ENCODE measurements at places on chromosomes 12 and 14.

DNA sequence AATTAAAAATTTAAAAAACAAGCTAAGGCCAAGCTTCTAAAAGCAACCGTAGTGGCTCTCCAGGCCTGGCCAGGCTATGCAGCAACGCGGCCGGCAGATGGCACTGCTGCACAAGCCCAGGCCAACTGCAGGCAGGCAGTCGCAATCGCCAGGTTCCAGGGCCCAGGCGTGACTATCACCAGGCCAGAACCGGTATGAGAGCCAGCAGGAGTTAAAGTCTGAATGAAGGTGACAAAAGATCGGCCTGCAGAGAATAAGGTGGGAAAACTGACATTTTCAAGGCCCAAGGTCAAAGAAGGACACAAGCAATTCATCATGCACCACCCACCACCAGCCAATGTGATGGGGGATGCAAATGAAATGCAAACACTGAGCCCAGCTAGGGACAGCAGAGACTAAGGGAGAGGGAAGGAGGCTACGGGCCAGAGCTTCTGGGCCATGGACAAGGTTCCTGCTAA, 43.6 kb upstream of the ANO2 start:
- DNase-seq, result peak; percentile 80

DNA sequence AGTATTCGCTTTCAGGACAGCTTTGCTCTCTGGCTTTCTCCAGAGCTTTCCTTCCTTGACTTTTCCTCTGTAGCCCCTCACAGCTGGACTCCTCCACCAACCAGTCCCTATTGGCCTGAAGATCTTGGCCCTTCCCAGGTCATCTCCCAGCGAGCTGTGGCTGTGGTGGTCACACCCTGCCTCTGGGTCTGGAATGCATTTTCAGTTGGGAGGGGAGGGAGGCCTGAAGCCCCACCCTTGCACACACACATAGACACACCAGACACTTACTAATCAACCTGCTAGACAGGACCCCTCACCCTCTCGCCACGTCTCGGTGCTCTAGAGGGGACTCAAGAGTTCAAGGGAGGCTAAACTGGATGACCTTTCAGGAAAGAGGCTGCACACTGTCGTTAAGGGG, 13.9 kb downstream of the JDP2 start:
- DNase-seq, result no peak

DNA sequence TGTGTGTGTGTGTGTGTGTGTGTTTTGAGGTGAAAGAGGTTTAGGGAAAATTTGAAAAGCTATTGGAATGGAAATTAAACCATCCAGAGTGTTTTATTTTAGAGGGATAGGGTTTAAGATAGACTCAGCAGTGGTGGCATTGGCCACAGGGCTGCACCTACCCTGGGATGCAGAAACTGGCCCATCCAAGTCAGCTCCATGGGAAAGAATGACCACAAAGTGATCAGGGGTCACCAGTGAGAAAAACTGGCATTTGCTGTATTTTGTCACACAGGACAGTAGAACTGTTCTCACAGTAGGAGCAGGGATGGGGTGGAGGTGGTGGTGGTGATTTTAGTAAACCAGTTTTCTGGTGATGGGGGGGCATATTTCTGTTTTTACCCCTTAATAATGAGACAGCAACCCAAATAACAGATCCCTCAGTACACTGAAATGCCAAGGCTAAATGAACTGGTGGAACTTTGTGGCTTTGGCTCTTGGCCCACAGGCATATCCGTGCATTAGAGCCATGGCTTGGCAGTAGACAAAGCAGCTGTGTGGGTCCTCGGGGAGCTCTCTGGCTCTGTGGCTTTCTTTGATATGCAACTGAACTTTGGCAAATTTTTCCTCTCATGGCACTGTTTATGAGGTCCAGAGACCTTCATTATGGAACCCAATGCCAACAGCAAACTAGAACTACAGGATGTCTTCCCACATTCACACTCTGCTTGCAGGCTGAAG, 348.3 kb downstream of the ZFP36L1 start:
- DNase-seq, result peak; percentile 46

- no peak for DNase-seq
Measured at GRCh38 chr14:33375786-33376185, 437.1 kb downstream of the NPAS3 start.

DNA sequence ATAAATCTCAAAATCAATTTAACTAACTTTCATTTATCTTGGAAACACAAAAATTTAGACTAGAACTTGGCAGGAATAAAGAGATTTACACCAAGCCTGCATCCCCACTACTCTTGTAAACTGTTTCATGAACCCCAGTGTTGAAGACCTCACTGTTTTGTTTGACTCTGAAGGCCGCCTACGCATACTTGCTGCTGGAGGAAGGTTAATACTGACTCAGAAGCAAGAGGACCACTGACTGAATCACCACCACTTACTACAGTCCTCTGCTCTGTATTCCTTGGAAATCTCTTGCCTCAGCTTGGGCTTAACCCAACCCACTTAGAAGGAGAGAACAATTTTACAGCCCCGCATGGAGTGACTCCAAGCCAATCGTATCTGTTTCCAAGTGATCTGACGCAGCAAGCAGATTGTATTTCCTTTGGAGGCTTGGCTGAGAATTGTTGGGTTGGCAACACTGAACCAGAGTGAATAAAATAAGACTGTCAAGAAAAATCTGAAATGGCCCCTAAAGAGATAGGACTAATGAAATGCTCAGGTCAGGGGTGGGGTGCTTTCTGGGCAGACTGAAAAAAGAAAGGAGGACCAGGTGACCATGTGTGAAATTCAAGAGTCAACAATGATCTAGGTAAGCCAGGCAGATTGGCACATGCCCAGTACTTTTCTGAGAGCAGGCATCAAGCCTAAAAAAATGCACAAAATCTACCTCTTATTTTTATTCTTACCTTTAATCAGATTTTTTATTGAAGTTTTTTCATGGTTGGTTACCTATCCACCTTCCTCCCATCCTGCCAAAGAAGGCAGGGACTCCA, 248.6 kb downstream of the ZFP36L1 start:
- DNase-seq, result peak; percentile 76

DNA sequence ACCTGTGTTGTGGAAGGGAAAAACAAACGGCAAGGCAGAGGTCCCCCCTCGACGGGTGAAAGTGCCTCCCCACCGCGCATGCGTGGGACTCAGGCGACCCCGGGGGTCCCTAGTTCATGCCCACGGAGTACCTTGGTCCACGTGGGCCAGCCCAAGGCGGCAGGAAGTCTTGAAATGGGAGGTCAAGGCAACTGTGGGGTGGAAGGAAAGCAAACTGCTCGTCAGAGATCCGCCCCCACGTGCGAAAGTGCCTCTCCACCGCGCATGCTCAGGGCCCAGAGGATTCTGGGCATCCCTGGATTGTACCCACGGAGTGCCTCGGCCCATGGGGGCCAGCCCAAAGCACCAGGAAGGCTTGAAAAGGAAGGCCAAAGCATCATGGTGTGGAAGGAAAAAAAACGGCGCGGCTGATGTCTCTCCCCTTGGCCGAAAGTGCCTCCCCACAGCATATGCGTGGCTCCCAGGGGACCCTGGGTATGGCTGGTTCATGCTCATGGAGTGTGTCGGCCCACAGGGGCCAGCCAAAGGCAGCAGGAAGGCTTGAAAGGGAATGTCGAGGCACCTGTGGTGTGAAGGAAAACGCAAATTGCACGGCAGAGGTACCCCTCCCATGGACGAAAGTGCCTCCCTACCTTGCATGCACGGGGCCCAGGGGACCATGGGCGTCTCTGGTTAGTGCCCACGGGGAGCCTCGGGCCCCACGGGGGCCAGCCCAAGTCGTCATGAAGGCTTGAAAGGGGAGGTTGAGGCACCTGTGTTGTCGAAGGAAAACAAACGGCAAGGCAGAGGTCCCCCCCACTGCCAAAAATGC, 369.7 kb downstream of the ALG10 start:
- DNase-seq, result no peak

DNA sequence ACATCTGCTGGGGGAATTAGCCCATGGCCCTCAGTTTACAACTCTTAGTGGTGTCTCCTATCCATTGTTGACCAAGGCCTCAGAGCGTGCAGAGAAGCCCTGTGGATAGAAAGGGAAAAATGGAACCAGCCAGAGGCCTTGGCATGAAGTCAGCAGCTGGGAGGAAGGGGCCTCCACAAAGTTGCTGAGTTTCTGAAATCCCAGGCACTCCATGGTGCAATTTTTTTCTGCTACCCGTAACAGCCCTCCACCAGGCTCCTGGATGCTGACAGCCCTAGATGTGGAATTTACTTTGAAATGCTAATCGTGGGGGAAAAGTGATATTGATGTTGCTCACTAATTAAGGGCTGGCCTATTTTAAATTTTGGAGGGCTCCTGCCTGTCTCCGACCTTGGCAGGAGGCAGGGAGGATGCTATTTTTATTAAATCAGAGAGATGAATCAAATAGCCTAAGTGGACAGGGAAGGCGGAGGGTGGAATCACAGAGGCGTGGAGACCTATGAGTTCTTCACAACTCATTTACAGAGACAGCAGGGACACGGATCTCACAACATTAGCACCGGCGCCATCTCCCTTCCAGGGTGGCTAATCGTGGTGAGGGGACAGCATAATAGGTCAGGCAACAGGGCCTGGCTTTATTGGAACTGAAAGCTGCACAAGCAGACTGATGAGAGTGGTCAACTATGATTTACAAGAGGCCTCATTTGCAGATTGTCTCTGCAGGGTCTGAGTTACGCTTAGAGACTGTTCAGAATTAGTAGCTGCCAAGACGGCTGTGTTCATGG, 99.8 kb upstream of the WSCD2 start:
- no peak for DNase-seq

DNA sequence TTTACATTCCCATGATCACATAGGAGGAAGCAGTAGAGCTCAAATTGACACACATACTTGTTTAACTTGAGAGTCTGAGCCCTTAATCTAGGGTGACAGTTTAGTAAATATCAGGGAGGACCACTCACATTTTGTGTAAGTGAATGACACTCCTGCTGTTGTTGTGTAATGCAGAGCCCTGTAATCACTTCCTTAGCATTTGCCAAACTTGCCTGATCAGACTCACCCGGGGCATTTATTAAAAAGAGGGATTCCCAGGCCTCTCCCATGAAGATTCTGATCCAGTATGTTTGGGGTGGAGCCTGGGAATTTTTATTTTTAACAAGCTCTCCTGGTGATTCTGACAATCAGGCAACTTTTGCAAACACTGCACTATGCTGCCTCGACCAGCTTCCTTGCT, 119.6 kb downstream of the NUAK1 start:
- DNase-seq, result no peak

DNA sequence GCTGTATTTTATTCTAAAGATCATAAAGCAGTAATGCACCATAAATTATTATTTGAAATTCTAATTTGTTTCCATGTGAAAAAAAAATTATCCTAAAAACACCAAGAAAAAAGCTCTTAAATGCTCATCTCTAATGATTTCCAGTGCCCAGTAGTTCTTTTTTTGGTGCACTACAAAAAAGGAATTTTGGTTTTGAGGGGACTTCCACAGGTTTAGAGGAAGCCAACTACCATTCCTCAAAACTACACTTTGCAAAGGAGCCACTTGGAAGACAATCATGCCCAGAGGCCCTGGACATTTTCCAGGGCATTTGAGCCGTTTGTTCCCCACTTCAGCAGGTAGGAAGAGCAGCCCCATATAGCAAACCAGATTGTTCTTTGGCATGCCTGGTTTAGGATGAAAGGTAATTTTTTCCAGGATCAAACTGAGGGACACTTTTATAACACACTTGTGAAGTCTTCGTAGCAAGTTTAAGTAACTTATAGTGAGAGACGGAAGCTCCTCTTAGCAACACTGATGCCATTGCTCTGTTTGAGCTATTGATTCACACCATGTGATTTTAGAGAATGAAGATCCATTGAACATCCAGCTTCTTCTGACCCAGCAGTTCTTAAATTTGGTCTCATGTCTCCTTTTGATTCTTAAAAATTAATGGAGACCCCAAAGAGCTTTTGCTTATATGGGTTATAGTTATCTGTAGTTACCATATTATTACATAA, 187.9 kb downstream of the ETV6 start:
- DNase-seq, result no peak

DNA sequence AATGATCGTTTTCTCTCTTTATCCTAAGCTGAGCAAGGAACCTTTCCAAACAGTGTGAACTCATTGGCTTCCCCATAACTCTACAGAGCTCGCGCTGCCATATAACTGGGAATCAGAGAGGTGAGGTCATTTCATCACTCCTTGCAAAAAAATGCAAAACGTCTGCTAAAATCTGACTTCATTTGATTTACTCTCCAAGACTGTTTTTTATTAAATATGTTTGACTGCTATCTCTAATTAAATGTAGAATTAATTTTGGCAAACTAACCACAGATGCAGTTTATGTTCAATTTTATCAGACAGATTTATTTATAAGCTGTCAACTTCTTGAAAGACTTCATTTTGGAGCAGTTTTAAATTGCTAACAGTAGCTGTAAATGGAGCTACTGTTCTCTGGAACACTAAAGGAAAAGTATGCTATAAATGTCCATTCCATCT, 131.6 kb upstream of the SOX5 start:
- no peak for DNase-seq

DNA sequence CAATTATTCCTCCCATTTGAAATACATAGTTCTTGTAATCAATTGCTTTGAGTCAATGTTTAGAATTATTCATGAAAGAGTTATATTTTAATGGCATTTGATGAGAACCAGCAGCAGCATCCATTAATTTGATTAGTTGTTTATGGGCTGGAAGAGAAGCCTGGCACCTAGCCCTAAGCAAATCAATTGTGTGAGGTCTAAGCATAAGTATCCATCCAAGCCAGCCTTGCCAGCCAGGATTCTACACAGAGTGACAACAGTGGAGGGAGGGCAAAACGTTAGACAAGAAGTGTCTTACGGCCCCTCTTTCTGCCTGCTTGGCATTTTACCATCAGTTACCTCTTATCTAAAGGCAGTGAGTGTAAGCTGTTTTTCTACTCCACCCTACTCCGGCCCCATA, 478.5 kb downstream of the NELL2 start:
- DNase-seq, result no peak

GRCh38 chr14:53190938-53191337, 37.8 kb upstream of the DDHD1 start:
- no peak for DNase-seq

GRCh38 chr12:127594351-127594970, 672.5 kb upstream of the TMEM132C start:
- no peak for DNase-seq

DNA sequence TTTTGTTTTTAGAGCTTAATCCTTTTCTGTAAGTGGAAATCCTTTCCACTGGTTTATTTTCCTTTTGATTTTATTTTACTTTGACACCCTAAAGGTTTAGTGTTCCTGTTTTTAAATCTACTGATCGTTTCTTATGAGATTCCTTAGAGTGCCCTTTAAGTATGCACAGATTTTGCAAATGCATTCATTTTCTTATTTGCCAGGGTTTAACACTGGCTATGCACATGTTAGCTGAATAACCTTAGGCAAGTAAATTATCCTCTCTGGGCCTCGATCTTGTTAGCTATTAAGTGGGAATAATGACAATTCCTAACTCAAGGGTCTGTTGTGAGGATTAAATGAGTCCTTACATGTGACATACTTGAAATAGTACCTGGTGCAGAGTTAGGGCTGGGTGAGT, 136.0 kb downstream of the BICD1 start:
- no peak for DNase-seq
